Omental fat pad (tissue), 4 donors: ENCODE measurements at places on chromosomes 1 and 21.

DNA sequence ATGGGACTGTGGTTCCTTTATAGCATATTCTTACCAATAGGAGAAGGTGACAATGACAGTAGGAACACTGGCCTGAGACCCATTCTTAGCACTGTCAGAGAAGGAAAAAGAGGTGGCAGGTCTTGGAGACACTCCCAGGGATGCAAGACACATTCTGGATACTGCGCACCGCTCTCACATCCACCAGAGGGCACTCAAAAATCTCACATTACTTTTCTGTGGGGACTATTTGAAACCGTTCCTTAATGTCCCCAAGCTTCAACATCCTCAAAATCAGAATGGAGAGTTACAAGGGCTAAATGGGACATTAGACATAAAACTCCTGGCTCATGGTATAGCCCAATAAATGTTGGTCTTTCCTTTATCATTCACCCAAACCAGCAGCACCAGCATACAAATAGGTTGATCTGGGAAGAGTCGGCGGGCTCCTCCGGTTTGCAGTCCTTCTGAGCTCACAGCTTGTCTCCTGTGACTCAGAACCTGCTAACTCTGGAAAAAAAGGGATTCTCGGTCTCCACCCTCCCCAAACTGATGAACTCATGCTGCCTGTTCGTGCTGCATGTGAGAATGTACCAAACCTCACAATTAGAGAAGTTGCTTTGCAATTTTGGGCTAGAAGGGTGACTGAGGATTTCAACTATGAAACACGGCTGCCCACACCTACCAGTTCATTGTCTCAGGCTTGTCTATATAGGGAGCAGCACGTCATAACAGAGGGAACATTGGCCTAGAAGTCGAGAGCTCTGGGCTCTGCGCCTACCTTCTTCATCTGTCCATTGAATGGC is 40.2 kb downstream of the IL12RB2 start:
- no peak for DNase-seq

- DNase-seq: no peak
Observed at GRCh38 chr1:53155534-53155933, 13.1 kb upstream of the SLC1A7 start.

DNA sequence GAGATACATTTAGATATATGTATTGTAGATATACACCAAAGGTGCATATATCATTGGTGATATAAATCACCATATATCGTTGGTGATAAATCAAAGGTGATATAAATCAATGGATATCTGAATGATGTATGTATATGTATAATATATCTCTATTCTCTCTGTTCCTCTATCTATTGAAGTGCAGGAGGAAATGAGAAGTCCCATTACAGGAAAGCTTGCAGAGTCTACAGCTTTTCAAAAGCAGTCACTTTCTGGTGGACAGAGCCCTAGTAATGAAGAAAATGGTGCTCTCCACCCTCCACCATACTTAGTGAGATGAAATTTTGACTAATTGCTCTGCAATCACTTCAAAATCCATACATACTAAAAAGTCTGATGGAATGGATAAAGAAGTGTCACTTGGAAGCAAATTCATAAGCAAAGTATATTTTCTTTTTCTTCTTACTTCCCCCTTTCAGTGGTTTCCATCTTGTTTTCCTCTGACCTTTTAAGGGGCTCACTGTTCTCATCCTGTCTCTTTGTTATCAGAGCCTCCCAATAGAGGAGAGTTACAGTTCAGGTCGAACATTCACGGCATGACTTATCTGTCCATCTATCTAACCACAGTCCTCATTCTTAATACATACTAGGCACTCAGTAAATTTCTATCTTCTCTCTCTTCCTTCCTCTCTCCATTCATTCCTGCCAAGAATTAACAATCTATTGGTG is 227.2 kb downstream of the KCNJ6 start:
- no peak for DNase-seq

GRCh38 chr1:221720545-221720944 is 21.3 kb downstream of the DUSP10 start:
- no peak for DNase-seq

DNA sequence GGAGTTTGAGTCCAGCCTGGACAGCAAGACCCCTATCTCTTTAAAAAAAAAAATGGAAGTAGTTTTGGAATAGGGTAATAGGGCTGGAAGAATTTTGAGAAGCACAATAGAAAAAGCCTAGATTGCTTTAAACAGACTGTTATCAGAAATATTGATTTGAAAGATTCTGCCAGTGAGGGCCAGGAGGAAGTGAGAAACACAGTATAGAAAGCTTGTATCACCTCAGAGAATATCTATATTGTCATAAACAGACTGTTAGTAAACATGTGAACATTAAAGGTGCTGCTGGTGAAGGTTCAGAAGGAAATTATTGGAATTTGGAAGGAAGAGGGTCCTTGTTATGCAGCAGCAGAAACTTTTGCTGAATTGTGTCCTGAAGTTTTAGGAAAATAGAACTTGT is 24.8 kb upstream of the PSEN2 start:
- no peak for DNase-seq

DNA sequence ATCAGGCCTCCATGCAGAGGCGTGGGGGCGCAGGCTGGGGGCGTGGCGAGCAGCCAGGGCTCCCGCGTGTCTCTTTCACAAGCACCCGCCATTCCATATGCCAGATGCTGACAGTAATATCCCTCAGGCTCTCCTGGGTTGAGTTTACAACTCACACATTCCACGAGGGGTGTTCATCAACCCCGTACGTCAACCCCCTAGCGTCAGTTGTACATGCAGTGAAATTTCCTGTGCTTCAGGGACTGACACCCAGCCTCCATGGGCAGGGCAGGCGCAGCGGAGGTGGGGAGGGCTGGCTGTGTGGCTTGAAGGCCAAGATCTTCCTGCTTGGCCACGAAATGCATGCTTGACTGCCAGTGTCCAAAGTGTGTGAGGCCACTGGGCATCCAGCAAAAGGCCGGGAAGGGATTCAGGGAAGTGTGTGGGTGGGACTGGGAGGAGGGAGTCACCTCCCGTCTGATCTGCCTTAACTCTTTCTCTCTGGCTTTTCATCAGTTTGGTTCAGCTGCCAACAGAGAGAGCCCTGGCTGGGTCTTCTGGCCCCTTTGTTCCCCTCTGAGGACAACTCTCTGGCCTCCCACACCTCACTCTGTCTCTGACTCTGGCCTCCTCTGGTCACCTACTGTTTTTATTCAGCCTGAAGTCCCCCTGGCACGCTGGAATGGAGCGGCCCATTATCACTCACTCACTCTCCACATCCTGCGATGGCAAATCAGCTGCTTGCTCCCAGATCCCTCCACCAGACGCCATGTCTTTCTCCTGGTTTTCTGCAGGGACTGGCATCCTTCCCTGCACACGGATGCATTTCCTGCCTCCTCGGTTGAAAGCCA is 33.8 kb downstream of the CLIC6 start:
- DNase-seq: no peak

GRCh38 chr1:243253211-243253925 is 1.7 kb downstream of the CEP170 start:
- no peak for DNase-seq

DNA sequence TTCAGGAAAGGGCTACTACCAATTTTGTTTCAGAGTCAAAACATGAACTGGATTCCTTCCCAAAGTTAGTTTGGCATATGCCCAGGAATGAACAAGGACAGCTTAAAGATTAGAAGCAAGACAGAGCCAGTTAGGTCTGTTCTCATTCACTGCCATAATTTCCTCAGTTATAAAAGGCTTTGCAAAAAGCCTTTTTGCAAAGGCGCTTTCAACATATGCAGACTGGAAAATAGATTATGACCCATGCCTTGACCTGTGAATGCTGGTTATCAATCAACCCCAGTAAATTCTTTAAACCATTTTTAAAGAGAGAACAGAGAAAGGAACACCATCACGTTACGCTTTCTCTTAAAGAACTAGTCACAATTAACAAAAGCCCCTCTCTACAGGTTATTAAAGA is 1.7 kb upstream of the FRRS1 start:
- no peak for DNase-seq

DNA sequence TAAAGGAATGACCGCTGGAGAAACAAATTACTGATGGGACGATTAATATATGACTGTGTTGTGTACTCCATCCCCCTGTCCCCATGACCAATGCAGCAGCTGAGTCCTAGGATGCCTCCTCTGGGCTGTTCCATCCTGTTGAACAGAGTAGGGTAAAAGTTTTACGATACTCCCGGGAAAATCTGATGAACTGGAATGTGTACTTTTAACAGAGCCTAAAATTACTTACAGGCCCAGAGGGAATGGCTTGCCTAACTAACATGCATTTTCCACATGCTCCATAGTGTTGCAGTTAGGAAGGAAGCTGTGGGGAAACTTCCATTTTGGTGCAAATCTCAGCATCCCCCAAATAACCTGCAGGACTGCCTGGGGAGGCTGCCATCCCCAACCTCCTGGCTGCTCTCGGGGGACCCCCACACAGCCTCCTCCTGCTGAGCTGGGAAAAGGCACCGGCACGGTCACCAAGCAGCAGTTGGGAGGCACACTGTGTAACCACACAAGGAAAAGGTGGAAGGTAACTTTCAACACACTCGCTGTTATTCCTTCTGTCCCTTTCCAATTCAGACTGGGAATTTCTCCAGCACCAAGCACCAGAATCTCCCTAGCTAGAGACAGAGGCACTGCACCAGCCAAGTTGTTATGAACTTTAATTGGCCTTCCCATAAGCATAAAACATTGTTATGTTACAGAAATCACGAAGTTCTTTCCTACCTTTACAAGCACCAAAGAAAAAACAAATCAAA is 97.2 kb downstream of the BCAR3 start:
- DNase-seq: no peak

GRCh38 chr1:231315887-231316286 is 21.8 kb downstream of the EXOC8 start:
- DNase-seq: no peak

DNA sequence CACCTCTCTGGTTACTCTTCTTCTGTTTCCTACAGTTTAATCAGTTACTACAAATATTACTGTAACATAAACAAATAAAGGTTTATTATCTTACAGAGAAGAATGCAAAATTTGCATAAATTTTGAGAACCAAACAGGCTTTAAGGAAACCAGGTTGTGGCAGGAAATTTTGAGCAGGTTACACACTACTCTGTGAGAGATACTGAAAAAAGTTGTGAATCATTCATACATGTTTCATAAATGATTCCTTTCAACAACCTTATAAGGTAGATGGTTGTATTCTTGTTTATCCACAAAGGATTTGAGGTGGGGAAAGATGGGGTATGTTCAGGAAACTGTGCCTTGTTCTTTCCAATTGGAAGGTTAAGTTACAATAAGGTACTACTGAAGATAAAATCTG is 58.6 kb downstream of the MAST2 start:
- no peak for DNase-seq

DNA sequence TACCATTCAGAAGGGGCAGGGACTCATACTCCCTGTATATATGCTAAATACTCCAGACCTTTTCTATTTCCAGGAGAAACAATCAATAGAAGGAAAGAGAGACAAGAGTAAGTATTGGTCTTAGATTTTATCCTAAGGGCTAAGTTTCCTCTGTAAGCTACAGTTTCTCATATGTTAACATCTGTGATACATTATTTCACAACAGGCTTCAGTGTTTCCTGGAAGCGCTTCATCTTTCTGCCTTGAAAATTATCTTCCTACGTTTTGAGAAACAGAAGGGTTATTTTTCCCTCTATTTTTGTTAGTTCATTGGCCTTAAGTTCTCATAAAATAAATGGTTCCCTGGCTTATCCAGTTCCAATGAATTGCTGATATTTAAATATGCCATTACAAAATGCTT is 15.6 kb downstream of the FMO1 start:
- no peak for DNase-seq

GRCh38 chr1:113692342-113692741 is 66.9 kb downstream of the PHTF1 start:
- DNase-seq: no peak

GRCh38 chr1:114609826-114610225 is 28.4 kb upstream of the BCAS2 start:
- no peak for DNase-seq

DNA sequence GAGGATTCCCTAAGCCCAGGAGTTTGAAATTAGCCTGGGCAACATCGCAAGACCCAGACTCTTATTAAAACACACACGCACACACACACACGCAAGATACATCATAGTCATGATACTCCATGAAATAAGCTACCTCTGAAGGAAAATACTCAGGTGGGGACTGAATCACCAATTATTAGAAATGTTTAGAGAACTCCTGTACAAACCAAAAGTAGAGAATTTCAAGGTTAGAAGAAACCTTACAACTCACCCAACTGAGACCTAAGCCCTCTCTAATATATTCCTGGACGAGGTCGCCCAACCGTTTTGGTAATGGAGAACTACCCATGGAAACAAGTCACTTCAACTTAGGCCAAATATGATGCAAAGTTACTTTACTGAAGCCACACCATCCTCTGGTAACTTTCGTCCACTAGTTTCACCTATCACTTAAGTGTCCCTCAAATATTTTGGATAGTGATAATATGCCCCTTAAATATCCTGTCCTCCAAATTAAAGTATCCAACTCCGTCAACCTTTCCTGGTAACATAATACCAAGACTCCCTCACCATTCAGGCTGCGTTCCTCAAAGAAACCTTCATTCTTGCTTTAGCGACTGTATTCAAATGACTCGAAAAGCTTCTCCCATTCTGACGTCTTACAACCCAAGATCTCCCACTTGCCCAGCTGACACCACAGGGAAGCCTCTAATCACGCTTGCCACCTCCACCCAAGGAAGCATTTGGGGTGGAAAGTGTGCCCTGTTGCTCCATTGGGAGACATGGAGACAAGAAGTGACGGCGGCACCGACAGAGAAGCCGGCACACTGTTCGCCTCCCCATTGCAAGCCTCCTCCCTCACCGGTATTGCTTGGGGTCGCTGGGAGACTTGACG is 856 bp downstream of the NRDC start:
- DNase-seq: no peak

DNA sequence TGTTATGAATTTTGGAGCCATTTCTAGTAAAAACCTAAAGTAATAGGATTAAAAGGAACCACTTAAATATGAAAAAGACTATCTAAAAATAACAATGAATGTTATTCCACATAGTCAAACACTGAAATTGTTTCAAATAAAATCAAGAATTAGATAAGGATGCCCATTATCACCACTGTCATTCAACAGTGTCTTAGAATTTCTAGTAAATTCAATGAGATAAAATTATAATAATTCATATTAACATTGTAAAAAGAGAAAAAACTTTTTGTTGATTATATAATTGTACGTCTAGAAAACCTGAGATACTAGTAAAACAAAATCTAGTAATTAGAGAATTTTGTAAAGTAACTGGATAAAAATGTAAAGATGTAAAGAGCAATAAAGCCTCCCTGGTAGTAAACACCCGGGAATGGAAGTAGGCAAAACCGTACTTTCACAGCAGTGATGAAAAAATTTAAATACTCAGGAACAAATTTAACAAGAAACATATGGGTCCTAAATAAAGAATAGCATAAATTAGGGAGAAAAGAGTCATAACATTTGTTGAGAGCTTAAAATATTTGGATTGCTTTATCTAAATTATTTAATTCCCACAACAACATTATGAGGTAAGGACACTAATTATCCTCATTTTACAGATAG is 56.4 kb downstream of the LBR start:
- DNase-seq: no peak

DNA sequence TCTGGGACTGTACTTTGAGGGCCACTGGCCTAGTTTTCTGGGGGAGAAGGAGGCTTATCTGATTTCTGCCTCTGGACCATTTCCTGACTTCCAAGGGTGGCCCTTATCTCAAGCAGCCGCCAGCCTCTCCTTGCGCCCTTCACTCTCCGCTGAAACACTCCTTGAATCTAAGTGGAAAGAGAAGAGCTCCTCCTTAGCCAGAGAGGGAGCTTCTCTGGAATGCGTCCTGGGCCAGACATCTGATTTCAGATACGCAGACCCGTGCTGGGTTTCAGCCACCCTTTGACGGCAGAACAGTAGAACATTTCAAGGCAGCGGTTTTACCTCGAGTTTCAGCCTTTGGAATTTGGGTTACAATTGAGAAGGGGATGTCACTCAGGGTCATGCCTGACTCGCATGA is 308.0 kb downstream of the CAMTA1 start:
- DNase-seq: no peak
